ENCODE measurements at places on chromosomes 11 and 22.
A peak's percentile ranks its signal among the peaks of the same experiment; 100 is the strongest.

- DNase-seq, result no peak
Measured at GRCh38 chr11:46479601-46480000, 88.0 kb upstream of the CHRM4 start.

GRCh38 chr22:37803195-37803638, 4.5 kb upstream of the GCAT start:
- DNase-seq, result no peak

- DNase-seq, result peak; percentile 96
Measured at GRCh38 chr22:35749808-35750207, 32.1 kb downstream of the APOL5 start.

- no peak for DNase-seq
Measured at GRCh38 chr11:123362186-123362585, 67.9 kb upstream of the GRAMD1B start.

- DNase-seq, result no peak
Measured at GRCh38 chr11:1701091-1701807, 4.3 kb downstream of the KRTAP5-6 start.

DNA sequence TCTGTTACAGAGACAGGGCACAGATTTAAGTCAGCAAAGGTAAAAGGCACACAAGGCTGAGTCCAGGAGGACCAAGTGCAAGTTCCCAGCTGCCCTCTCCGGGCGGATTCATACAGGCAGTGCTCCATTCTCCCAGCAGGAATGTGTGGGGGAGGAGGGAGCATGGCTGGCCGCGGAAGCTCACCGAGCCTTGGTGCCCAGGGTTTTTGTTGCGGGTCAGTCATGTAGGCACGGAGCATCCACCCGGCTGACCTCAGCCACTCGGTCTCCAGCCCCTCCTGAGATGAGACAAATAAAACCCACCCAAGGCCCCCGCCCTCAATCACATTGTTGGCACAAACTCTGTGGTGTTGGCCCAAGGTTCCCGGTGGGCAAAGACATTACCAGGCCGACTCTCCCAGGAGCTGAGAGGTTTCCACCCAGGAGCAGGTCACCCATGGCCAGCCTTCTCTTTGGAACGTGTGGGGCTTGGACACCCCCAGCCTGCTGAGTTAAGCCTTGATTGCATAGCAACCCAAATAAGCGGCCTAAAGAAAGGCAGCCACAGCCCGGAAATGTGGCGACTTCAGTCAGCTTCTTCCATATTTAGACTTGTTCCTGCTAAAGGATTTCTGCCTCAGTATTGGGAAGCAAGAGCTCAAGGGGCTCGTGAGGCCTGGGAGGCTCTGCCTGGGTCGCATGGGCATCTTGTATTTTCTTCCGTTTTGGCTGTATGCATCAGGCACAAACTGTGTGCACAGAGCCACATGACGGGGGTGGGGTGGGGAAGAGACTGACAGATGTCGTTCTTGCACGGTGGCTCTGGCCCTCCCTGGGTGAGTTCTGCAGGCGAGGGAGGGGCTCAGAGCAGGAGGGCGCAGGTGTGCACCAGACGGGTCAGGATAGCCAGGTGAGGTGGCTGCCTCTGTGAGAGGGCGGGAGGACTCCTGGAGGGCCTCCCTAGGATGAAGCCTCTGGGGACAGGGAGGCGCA, 63.0 kb downstream of the ARHGAP8 start:
- no peak for DNase-seq

GRCh38 chr11:3044004-3044403, 13.2 kb downstream of the CARS1 start:
- DNase-seq, result no peak

- DNase-seq, result no peak
Measured at GRCh38 chr11:32935462-32936029, 42.9 kb downstream of the QSER1 start.

- DNase-seq, result peak; percentile 25
Measured at GRCh38 chr11:124740277-124740882, 638 bp downstream of the NRGN start.

DNA sequence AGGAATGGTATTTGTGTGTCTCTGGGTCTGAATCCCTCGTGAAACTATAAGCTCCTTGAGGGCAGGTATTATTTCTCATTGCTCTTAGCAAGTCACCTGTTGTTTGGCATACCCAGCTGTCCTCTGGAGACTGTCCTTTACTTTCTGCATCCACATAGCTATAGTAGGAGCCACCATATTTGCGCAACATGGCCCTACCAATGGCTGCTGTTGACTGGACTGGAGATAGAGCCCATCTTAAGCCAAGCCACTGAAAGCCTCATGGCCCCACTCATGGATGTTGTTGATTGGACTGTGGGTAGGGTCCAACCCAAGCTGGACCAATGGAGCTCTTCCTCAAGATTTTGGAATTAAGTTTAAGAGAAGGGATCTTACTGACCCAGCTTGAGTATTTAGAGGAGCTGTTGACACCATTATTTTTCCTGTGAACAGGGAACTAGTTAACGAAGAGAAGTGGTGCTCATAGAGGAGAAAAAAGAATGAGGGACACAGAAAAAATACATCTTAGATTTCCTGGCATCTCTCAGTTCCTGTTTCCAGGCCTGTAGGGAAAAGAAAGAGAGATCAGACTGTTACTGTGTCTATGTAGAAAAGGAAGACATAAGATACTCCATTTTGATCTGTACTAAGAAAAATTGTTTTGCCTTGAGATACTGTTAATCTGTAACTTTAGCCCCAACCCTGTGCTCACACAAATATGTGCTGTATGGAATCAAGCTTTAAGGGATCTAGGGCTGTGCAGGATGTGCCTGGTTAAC, 47.2 kb downstream of the LRRC74B start:
- DNase-seq, result no peak

DNA sequence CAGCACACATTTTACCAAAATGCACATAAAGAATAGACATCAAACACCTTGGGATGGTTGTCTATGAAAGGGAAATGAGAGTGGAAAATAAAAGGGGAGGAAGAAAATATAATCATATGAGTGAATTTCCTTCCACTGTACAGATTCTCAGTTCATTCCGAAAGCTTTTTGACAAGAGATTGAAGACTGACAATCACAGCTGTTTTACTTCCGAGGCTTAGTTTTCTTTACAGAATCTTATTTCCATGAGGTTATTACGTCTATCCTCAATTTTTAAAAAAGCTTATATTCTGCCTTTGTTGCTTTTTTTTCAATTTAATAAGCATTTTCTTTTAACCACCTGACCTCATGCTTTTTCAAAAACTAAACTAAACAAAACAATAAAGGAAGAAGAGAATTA, 12.8 kb upstream of the NNMT start:
- no peak for DNase-seq

GRCh38 chr11:7889985-7890384, 41.1 kb downstream of the OR10A6 start:
- DNase-seq, result no peak

- peak; percentile 39 for DNase-seq
Measured at GRCh38 chr11:114036147-114036811, 23.2 kb upstream of the ZBTB16 start.

- DNase-seq, result no peak
Measured at GRCh38 chr11:70463478-70464255, 65.3 kb downstream of the CTTN start.

- no peak for DNase-seq
Measured at GRCh38 chr11:112225753-112226061, 521 bp upstream of the PTS start.

DNA sequence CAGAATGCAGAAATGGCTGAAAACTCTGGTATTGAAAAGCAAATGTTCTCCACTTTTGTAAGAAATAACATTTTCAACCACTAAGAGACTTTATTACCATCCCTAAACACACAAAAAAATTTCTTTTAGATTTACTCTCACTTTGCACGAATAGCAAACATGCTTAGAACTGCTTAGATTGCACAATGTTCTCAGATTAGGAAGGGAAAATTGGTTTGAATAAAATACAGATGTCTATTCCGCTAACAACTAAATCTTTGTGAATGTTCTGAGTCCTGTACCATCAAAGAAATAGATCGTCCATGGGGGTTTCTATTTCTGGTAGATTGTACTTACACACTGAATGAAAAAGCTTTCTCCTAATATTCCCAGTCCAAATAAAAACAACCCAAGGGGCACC, 40.1 kb downstream of the BDNF start:
- DNase-seq, result no peak

DNA sequence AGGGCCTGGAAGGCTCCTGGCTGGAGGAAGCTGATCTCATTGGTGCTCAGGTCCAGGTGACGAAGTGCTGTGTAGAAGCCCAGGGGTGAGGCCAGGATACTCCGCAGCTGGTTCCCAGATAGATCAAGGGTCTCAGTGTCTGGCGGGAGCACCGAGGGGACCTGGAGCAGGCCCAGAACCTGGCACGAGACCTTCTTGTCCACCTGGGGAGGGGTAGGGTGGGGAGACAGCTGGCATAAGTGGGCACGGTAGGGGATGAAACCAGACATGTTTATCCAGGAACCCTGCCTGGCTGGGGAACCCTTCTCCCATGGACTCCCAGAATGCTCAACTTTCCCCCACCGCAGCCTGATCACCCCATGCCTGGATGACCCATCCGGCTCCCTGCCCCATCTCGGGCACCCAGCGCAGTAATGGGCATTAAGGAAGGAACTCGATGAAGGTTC, 9.2 kb downstream of the LRRC32 start:
- no peak for DNase-seq

GRCh38 chr22:49040754-49041467, 786.8 kb downstream of the BRD1 start:
- DNase-seq, result no peak

- DNase-seq, result no peak
Measured at GRCh38 chr11:134565343-134565891, 153.4 kb upstream of the B3GAT1 start.

GRCh38 chr22:47850644-47851151, 1088.2 kb downstream of the TBC1D22A start:
- DNase-seq, result no peak

DNA sequence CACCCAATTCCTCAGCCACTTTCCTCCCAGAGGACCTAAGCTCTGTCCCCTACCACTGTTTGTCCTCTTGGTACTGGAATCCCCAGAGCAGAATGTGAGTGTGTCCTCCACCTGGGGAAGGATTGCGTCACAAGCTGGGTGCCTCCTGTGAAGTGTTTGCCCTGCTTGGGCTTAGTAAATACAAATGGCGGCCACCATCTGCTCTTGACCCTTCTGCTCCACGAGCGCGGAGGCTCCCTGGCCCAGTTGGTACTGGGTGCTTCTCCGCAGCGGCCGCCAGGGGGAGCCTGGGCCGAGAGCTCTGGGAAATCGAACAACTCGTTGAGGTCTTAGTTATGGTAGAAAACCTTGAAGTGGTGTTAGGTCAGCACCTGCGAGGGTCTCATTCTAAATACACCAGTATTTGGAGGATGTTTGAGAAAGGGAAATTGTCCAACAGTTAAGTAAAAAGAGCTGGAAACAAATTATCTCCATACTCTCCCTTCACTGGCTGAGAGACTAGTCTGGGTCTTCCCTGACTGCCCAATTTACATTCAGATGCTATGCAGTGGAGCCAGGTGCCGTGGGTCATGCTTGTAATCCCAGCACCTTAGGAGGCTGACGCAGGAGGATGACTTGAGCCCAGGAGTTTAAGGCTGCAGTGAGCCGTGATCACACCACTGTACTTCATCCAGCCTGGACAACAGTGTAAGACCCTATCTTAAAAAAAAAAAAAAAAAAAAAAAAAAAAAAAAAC, 74.6 kb upstream of the TEAD1 start:
- no peak for DNase-seq

DNA sequence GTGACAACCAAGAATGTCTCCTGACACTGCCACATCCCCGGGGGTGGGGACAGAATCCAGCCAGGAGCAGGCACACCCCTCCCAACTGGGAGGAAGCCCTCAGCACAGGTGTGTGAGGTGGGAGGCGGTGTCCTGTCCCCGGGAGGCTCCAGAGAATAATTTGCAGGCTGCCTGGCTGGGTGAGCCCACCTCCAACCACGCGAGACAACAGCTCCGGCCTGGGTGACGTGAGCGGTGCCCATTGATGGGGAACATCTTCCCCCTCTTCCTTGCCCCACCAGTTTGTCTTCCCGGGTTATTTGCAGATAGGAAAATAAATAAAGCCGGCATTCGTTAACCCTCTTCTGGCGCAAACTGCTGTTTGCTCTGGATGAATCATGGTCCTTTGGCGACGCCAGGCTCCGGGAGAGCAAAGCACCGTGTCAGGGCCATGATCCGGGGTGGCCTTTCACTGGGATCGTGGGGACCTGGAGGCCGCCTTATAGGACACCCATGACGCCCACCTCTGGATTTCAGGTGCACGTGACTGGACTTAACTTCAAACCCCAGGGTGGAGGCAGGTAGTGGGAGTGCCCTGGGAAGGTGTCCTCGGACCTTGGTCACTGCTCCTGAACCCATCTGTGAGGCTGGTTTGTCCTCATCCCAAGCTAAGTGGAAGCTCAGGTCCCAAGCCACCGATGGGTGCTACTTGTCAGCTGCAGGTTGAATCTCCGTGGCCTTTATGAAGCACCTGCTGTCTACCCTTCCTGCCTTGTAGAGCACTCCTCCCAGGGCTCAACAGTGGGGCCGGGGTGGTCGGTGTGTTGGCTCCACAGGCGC, 13.9 kb downstream of the CCND1 start:
- DNase-seq, result peak; percentile 95

GRCh38 chr11:128697645-128698174, 3.8 kb downstream of the FLI1 start:
- no peak for DNase-seq

GRCh38 chr11:61747967-61748285, 4.5 kb upstream of the MYRF start:
- DNase-seq, result no peak

- no peak for DNase-seq
Measured at GRCh38 chr22:23255506-23256170, 75.3 kb downstream of the BCR start.

- DNase-seq, result no peak
Measured at GRCh38 chr11:11577932-11578911, 43.6 kb downstream of the GALNT18 start.

- DNase-seq, result no peak
Measured at GRCh38 chr11:102436561-102436960, 16.0 kb downstream of the TMEM123 start.

DNA sequence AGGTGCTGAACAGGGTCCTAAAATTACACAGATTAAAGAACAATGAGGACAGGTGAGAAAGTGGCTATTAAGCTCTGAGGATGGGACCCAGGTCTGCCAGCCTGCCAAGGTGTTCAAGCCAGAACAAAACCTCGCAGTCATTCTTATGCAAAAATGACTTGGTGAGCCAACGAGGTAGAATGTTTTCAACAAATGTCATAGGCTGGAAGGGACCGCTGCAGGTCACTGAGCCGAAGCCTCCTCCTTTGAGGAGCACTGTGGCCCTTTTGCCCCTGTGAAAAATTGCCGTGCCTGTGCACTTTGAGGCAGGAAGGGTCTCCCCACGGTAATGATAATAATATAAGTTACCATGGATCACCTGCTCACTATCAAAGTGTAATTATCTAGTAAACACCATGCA, 216.2 kb downstream of the DSCAML1 start:
- no peak for DNase-seq

DNA sequence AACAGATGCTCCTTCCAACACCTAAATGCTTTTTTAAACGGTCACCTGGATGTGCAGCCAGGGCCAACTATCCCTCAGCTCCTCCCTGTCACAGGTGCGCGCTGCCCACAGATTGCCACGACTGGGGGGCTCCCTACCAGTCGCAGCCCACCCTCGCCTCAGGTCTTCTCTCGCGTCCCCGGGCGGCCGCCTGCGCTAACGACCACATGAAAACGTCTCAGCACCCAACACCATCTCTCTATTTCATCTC, 469 bp downstream of the ZBED5 start:
- no peak for DNase-seq

GRCh38 chr11:37456746-37457145, 858.7 kb upstream of the RAG2 start:
- DNase-seq, result no peak

All from Caki2 (cell line).